ENCODE measurements at places on chromosomes 7 and 10.

DNA sequence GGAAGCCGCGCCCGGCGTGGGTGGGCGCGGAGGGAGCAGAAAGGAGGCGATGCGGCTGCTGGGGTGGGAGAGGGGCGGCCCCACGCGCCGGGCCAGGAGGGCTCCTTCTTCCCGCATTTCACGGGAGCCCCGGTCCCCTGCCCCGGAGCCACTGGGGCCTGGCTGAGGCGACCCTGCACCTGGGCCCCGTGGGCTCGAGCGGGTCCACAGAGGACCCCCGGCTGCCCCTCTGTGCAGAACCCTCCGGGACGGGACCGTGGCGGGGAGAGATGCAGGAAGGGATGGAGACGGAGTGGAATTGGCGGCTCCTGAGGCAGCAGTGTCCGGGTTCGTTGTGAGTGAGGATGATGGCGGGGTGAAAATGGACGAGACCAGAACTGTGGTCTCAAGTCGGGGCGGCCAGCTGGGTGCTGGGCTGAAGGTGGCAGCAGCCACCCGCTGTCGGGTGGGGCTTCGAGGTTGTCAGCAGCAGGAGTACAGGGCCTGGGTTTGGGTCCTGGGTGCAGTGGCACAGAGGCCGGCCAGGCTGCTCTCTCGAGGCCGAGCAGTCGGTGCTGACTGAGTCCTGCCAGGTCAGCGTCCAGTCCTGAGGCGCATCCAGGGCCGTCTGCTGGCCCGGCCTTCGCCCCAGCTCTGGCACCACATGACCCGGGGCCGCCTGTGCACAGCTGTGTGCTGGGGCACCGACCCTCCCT lies 80.4 kb downstream of the VIPR2 start:
- DNase-seq: no peak

GRCh38 chr7:117123311-117123926 lies 170.1 kb downstream of the ST7 start:
- no peak for DNase-seq

DNA sequence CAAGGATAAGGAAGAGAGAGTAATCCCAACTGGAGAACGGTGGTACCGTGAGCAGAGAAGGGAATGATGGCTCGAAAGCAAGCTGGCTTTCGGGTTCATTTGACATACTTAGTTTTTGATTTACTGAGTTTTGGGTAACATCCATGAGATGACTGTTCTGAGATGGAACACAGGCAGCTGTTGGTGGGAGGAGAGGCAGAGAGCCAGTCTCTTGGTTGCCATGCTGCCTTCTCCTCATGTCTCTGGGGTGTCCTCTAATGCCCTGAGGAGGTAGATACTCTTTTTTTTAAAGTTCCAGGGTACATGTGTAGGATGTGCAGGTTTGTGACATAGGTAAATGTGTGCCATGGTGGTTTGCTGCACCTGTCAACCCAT lies 76.4 kb upstream of the NRP1 start:
- DNase-seq: no peak

DNA sequence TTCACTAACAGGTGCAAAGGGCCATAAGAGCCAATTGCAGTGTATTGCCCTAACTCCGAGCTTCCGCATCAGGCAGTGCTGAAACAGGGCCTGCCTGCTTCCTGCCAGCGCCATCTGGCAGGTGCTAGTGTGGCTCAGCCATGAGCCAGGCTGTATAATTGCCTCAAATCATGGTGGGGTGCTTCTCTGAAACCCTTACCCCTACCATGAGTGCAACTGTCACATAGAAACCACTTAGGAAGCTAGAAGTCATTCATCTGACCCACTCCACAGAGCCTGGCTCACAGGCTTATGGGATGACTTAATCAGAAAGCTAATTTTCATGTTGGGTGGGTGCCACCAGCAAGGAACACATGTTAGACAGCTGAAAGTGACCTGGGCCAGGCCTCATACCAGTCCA lies 133.3 kb upstream of the LAMB4 start:
- DNase-seq: no peak

- no peak for DNase-seq
Observed at GRCh38 chr10:70779088-70779487, 6.1 kb downstream of the TBATA start.

- no peak for DNase-seq
Observed at GRCh38 chr10:22623633-22624253, 90.6 kb downstream of the PIP4K2A start.

- no peak for DNase-seq
Observed at GRCh38 chr10:63431962-63432797, 33.6 kb downstream of the JMJD1C start.

GRCh38 chr7:105149827-105150226 lies 135.8 kb downstream of the KMT2E start:
- no peak for DNase-seq

DNA sequence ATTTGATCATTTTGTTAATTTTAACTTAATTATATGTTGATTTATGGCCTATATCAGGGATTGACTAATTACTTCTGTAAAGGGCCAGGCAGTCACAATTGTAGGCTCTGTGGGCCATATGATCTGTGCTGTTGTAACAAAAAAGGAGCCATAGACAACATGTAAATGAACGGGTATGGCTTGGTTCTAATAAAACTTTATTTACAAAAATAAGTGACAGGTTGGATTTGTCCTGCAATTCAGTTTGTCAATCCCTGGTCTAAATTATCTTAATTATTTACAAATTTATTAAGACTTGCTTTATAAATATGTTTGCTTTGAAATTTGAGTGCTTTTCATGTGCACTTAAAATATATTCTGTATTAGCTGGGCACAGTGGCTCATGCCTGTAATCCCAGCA lies 2.9 kb upstream of the HK1 start:
- no peak for DNase-seq

All from T follicular helper cell (primary cell).